ENCODE measurements at places on chromosomes 7 and 10.

DNA sequence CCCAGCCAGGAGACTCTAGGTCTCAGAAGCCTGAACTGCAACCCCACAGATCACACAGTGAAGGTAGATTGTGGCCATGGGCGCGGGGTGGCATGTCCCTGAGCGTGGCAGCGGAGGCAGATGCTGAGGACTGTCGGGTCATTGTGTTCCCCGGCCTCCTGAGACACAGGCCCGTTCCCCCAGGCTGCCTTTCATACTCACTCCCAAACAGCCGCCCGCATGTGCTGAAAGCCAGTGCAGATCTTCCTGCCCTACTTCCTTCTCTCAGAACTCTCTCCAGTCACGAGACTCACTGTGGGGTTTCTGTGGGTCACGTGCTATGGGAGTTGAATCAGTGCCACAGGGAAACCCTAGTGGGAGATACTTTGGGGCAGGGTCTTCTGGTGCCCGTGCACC lies 48.0 kb downstream of the ZNF467 start:
- no peak overlapping the region for H3K4me3 ChIP-seq
- no peaks in the 10 kb centered on the region for H3K27me3 ChIP-seq
- no peak overlapping the region for H3K27ac ChIP-seq

GRCh38 chr7:146725520-146725919 lies 608.9 kb downstream of the CNTNAP2 start:
- no peaks in the 10 kb centered on the region for H3K27me3 ChIP-seq
- H3K4me1 ChIP-seq: no peaks in the 10 kb centered on the region
- no peaks in the 10 kb centered on the region for H3K36me3 ChIP-seq
- H3K27ac ChIP-seq: no peak overlapping the region

- H3K27ac ChIP-seq: no peak overlapping the region
- no peaks in the 10 kb centered on the region for H3K4me1 ChIP-seq
- DNase-seq: no peak
- no peak overlapping the region for H3K4me3 ChIP-seq
- H3K27me3 ChIP-seq: no peaks in the 10 kb centered on the region
- no peaks in the 10 kb centered on the region for H3K36me3 ChIP-seq
These were observed 172.4 kb downstream of the FZD1 start for GRCh38 chr7:91436655-91437054.

- no peak overlapping the region for H3K4me3 ChIP-seq
- H3K36me3 ChIP-seq: peaks cover 12% of the 10 kb centered on the region
- no peaks in the 10 kb centered on the region for H3K4me1 ChIP-seq
- H3K27me3 ChIP-seq: peaks cover 24% of the 10 kb centered on the region
These were observed 61.6 kb upstream of the RNF32 start for GRCh38 chr7:156578978-156579430.

DNA sequence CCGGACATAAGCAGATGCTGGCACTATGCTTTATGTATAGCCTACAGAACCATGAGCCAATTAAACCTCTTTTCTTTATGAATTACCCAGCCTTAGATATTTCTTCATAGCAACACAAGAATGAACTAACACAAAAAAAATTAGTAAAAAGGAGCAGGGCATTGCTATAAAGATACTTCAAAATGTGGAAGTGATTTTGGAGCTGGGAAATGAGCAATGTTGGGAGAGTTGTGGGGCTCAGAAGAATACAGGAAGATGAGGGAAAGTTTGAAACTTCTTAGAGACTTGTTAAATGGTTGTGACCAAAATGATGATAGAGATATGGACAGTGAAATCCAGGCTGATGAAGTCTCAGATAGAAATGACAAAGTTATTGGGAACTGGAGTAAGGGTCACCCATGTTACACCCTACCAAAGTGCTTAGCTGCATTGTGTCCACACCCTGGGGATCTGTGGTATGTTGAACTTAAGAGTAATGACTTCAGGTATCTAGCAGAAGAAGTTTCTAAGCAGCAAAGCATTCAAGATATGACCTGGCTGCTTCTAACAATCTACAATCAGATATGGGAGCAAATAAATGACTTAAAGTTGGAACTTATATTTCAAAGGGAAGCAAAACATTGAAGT lies 24.2 kb downstream of the PNLIPRP3 start:
- H3K36me3 ChIP-seq: no peaks in the 10 kb centered on the region
- DNase-seq: no peak
- H3K4me3 ChIP-seq: no peak overlapping the region
- no peaks in the 10 kb centered on the region for H3K27me3 ChIP-seq

DNA sequence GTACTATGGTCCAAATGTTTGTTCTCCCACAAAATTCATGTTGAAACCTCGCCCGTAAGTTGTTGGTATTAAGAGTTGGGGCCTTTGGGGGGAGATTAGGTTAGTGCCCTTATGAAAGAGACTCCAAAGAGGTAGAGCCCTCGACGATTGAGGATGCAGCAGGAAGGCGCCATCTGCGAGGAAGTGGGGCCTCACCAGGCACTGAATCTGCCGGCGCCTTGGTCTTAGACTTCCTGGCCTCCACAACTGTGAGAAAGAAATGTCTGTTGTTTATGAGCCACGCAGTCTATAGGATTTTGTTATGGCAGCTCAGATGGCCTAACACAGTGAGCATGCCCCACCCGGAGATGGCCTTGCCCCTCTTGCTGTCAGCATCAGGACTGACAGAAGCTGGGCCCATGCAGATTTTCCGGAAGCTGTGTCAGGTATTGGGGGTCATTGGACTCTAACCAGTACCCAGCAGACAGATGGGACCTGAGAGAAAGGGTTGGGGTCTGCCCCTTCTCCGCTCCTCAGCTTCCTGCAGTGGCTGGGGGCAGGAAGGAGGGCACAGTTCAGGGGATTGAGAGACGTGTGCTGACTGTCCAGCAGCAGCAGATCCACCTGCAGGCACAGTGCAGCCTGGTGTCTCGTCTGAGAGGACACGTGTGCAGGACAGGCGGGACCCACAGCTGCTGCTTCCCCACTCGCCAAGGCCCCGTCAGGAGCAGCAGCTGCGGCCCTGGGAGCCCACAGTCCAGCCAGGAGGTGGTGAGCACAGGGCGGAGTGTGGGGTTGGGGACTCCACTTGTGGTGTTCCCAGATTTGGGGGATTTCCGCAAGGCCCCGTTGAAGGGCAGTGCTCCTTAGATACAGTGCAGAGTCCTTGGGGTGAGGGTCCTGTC lies 47.8 kb downstream of the MGMT start:
- H3K4me1 ChIP-seq: peaks cover 39% of the 10 kb centered on the region
- DNase-seq: no peak
- H3K4me3 ChIP-seq: no peak overlapping the region
- H3K27me3 ChIP-seq: no peaks in the 10 kb centered on the region

GRCh38 chr10:22500656-22501340 lies 155.5 kb downstream of the SPAG6 start:
- H3K4me1 ChIP-seq: peaks cover 19% of the 10 kb centered on the region
- no peak for DNase-seq
- H3K36me3 ChIP-seq: no peaks in the 10 kb centered on the region
- H3K27ac ChIP-seq: no peak overlapping the region
- H3K4me3 ChIP-seq: no peak overlapping the region
- H3K27me3 ChIP-seq: peaks cover 14% of the 10 kb centered on the region

DNA sequence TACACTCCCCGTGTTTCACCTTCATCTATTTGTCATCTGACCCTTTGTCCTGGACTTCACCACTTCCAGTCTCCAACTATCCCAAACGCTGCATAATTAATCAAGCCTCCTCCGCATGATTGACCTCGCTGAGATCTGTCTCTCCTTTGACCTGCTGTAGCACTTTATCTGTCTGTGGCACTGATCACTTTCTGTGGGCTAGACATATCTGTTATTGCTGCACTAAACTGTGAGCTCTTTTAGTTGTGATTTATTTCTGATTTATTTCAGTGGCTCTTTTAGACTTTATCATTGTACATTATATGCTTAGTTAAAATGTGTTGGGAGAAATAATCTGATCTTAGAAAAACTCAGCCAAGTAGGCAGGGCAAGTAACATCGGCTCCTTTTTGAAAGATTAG lies 91.9 kb upstream of the GATA3 start:
- no peaks in the 10 kb centered on the region for H3K27me3 ChIP-seq
- no peaks in the 10 kb centered on the region for H3K4me1 ChIP-seq
- H3K4me3 ChIP-seq: no peak overlapping the region
- H3K36me3 ChIP-seq: peaks cover 2% of the 10 kb centered on the region
- no peak overlapping the region for H3K27ac ChIP-seq
- no peak for DNase-seq

DNA sequence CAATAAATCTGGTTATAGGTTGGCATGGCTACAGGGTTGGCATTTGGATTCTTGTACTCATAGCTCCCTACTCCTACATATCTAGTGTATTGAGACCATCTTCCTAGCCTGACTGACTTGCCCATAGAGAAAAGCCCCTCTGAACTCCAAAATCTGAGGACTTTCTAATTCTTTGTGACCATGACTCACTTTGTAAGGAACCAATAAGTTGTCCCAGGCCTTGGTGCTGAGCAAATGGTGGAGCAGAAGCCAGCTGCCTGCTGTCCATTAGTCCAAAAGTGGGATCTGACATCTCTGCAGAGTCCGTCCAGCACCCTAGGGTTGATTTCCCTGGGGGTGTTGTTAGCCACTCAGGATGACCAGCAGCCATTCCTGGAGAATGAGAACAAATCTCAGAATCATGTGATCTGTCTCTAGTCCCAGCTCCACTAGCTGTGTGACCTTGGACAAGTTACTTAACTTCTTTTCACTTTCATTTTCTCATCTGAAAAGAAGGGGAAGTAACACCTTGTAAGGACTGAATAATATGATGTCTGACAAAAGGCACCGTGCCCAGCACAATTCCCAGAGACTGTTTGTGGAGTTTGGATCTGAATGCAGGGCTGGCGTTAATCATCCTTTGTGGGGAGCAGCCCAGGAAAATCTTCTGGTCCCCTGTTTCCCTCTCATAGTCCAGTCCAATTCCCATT lies 44.1 kb downstream of the MTURN start:
- peaks cover 19% of the 10 kb centered on the region for H3K4me1 ChIP-seq
- peak overlapping the region; percentile 79 for H3K4me3 ChIP-seq
- DNase-seq: no peak
- peak overlapping the region; percentile 92 for H3K27ac ChIP-seq
- H3K27me3 ChIP-seq: no peaks in the 10 kb centered on the region

DNA sequence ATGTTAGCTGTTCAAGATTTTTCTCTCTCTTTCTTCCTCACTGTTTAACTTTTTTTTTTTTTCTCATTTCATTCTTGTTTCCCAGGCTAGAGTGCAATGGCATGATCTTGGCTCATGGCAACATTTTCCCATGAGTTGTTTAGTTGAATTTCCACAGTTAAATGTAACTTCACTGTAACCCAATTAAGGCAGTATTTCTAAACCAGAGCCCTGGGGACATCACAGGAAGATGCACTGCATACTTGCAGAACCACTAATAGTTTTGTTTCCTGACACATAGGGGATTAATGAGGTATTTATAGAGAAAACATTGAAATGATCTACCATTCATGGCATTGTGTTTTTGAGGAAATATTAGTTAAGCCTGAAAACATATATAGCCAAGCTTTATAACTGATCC lies 795.6 kb upstream of the GHITM start:
- no peaks in the 10 kb centered on the region for H3K27me3 ChIP-seq
- no peak overlapping the region for H3K4me3 ChIP-seq
- H3K4me1 ChIP-seq: no peaks in the 10 kb centered on the region
- no peak for DNase-seq
- no peak overlapping the region for H3K27ac ChIP-seq

- no peak for DNase-seq
- no peak overlapping the region for H3K27ac ChIP-seq
- H3K4me3 ChIP-seq: no peak overlapping the region
- no peaks in the 10 kb centered on the region for H3K36me3 ChIP-seq
These were observed 288.2 kb upstream of the MAGI2 start for GRCh38 chr7:79741684-79742083.

DNA sequence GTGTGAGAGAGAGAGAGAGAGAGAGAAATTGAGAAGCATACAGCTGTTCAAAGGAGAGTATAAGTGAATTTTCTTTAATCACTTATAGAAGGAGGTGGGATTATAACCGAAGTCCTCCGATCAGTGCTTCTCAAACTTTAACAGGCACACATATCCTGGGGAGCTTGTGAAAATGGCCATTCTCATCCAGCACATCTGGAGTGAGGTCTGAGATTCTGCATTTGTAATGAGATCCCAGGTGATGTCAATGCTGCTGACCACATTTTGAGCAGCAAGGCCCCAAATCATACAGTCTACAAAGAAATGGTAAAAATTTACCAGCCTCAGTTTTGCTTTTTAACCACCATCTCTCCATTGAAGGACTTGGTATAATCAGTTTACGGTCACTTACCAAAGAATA lies 219.0 kb downstream of the PTEN start:
- H3K27me3 ChIP-seq: no peaks in the 10 kb centered on the region
- no peak for DNase-seq
- H3K27ac ChIP-seq: no peak overlapping the region
- peaks cover 6% of the 10 kb centered on the region for H3K4me1 ChIP-seq

DNA sequence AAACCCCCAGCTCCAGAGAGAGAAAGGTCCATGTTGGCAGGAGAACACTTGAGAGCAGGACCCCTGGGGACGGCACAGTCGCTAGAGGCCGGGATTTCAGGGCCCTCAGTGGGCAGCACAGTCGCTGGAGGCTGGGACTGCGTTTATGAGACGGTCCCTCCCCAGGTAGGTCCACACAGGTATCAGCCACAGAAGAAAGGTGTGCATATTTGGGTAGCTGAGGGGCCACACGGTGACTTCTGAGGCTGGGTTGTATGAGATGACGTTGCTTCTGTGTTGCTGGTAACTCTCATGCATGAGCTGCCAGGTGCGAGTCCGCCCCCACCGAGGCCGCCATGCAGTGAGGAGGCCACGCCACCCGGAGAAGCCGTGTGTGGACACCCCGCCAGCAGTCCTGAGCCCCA lies 56.9 kb upstream of the PPP2R2D start:
- no peak for DNase-seq
- H3K27me3 ChIP-seq: no peaks in the 10 kb centered on the region
- H3K4me3 ChIP-seq: no peak overlapping the region
- no peaks in the 10 kb centered on the region for H3K4me1 ChIP-seq
- H3K27ac ChIP-seq: no peak overlapping the region

GRCh38 chr10:7933262-7933661 lies 115.0 kb downstream of the TAF3 start:
- DNase-seq: no peak
- no peak overlapping the region for H3K27ac ChIP-seq
- H3K27me3 ChIP-seq: no peaks in the 10 kb centered on the region
- H3K36me3 ChIP-seq: peaks cover 3% of the 10 kb centered on the region

DNA sequence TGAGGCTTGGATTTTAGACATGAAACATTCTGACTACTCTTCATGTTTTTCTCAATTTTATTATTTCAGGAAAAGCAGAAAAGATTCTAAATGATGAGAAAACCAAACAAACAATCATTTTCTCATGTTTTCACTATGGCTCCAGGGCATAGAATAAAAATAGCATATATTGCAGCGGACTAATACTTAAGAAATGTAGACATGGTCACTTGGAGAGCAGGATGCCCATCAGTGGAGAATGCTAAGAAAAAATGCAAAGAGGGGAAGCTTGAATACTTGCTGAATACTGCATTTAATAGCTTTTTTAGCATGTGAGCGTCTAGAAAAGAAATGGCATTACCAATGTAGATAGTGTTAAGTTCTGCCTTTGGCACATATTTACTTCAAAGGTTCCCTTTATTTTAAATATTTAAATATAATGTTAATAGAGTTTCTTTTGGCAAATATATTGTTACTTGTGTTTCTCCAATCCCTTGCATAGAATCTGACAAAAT lies 107.9 kb downstream of the PPP1R17 start:
- no peaks in the 10 kb centered on the region for H3K4me1 ChIP-seq
- H3K27ac ChIP-seq: no peak overlapping the region
- no peak for DNase-seq
- H3K27me3 ChIP-seq: no peaks in the 10 kb centered on the region

GRCh38 chr7:96219378-96220130 lies 102.3 kb downstream of the SLC25A13 start:
- H3K4me1 ChIP-seq: peaks cover 4% of the 10 kb centered on the region
- no peaks in the 10 kb centered on the region for H3K36me3 ChIP-seq
- H3K27me3 ChIP-seq: no peaks in the 10 kb centered on the region
- no peak overlapping the region for H3K4me3 ChIP-seq

GRCh38 chr7:114051871-114052331 lies 133.1 kb upstream of the PPP1R3A start:
- peaks cover 16% of the 10 kb centered on the region for H3K4me1 ChIP-seq
- peaks cover 11% of the 10 kb centered on the region for H3K27me3 ChIP-seq
- no peak overlapping the region for H3K4me3 ChIP-seq
